ENCODE measurements at places on chromosomes 3 and 15.

DNA sequence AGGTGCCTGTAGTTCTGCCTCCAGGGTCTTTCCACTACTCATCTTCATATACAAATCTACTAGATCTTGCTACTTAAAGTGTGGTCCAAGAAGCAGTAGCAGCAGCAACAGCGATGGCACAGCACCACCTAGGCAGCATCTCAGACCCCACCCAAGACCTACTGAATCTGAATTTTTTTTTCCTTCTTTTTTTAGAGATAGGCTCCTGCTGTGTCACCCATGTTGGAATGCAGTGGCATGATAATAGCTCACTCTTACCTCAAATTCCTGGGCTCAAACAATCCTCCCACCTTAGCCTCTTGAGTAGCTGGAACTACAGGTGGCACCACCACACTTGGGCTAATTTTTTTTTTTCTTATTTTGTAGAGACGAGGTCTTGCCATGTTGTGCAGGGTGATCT is 346.7 kb upstream of the TGFBR2 start:
- no peak for DNase-seq

DNA sequence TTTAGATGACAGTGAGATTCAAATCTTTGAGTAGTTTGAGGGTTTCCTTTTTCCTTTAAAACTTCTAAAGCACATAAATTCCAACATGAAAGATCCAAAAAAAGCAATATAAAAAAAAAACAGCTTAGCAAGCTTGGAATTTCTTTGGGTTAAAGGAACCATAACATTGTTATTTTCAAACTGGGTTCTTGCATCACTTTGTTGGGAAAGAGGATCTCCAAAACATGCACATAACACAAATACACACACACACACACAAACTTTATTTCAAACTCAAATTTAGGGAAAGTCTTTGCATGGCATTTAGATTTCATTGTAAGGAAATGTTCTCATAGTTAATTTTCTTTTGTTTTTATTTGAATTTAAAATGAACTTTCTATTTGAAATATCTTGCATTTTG is 79.2 kb upstream of the COL8A1 start:
- DNase-seq, result no peak

GRCh38 chr3:177827511-177828207 is 630.4 kb upstream of the TBL1XR1 start:
- DNase-seq, result no peak

DNA sequence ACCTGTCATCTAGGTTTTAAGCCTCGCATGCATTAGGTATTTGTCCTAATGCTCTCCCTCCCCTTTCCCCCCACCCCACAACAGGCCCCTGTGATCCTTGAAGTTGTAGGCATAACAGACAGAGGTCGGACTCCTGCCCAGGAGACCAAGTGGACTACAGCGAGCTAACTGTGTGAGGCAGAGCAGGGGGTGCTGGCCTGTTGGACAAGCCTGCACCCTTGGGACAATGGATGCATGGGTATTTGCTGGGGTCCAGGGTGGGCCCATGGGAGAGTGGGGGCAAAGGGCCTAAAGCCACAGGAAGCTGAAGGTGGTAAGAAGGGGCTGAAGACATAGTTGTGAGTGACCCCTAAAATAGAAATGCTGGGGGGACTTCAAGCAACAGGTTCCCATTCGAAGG is 2.5 kb downstream of the PLCB2 start:
- DNase-seq, result no peak

GRCh38 chr15:74798388-74799254 is 14.0 kb upstream of the LMAN1L start:
- DNase-seq, result no peak

DNA sequence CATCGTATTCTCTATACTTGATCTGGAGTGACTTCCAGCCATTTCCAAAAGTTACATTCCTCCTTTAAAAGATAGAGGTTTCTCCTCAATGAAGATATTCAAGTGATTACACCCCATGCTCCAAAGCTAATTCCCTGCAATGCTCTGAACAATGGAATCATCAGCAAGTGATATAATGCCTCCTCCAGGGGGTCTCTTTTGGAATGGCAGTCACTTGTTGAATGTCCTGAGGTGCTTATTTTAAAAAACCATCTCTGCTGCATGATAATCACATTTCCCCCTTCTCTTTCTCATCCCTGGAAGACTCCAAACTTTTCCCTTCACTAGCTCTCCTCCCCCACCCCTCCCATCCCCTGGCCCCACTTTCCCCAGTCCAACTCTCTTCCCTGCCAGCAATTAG is 2.6 kb downstream of the LHFPL4 start:
- no peak for DNase-seq

DNA sequence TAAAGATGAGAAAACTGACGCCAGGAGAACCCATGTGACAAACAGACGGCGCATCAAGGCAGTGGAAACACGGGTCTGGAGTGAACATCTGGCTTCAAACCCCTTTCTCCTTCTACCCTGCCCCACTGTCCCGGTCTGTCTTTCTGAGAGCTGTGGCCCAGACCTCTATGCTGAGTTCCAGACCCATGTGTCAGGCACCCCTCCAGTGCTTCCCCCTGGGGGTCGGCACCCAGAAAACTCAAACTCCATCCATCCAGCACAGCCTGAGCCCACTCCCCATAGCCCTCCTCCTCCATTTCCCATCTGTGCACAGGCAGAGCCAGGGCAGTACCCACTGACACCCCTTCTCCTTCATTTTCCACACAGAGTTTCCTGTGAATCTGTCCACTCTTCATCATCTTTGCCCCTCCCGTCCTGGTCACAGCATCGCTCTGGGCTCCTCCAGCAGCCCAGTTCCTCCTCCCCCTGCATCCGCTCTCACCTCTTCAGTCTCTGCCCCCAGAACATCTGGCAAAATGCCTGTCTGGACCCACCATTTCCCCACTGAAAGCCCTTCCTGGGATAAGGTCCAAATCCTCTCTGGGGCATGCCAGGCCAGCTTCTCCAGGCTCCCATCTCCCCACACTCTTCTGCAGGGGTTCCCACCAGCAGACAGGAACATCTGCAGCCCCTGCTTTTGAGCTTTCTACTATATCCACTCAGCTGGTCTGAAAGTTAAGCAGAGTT is 2.9 kb downstream of the FAM240A start:
- DNase-seq, result no peak

DNA sequence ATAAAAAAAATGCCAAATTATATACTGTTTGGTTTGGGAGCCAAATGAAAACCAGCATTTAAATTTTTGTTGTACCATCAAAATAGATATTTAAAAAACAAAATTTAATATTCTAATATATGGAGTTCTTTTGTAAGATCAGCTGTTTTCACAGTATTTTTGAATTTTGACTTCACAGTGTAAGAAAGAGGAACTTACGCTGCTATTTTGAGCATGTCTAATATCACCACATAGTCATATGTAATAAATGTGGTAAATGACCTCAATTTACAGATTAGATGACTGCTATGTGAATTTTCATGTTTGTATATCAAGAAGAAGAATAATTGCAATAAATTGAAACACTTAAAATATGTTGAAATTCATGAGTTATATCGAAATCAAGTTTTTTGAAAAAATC is 189.6 kb downstream of the ARRDC4 start:
- DNase-seq, result no peak

GRCh38 chr15:46146915-46147314 is 512.1 kb downstream of the SQOR start:
- no peak for DNase-seq
